Smooth muscle cell of bladder (primary cell): ENCODE measurements at places on chromosomes 11 and 22. TPM values are rescaled to one million over a fixed set of nuclear protein-coding genes. Genes with fewer than 3 reads are reported as not detected.

The PRG3 gene
- total RNA-seq = not detected in 2 replicates

The CHRDL2 gene
- 0.09 and 0.14 TPM in 2 replicates for total RNA-seq

The SLC5A12 gene
- 0.09 and 0.14 TPM in 2 replicates for total RNA-seq

The SERPIND1 gene
- 0.14 TPM in 1 of 2 replicates, not detected in the other for total RNA-seq

The TMA7B gene
- total RNA-seq = not detected in 2 replicates

The PRODH gene
- under 0.01 and 0.18 TPM in 2 replicates for total RNA-seq
